ENCODE measurements at places on chromosomes 2 and 18.

DNA sequence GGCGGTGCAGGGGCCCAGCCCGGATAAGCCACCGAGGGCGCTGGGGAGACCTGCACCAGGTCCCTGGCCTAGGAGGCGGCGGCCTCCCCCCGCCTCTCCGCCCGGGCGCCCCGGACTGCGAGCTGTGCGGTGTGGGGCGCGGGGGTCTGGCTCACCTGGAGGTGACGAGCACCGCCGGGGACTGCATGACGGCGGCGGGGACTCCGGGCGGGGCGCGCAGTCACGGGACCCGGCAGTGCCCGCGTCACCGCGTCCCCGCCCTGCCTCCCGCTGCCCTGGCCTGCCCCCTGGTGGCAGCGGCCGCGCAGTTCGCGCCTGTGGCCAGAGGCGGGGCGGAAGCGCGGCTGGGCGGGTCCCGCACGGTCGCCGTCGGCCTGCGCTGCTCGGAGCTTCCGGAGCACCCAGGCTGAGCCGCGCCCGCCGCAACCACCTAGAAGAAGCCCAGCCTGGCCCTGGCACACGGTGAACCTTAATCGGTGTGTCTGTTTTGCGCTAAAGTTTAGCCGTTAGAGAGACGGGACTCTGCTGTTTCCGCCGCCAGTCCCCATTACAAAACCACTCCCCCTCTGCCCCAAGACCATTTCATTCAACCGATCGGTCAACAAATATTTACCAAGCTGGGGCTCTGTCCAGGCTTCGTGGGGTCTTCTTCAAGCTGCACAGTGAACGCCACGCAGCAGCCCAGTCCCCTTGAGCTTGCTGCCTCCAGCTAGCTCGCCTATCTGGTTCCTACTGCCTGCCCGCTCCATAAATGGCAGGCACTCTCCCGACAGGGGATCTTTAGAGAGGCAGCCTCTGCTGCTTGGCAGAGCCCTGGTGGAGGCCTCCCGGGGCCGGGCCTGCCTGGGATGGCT is at the start of gene HS1BP3:
Gene HS1BP3, minus strand, starts transcription at position 222 of the 854 bp plus-strand sequence. Its CDS starts 35 bp downstream, at position 187.
- DNase-seq, result no peak

DNA sequence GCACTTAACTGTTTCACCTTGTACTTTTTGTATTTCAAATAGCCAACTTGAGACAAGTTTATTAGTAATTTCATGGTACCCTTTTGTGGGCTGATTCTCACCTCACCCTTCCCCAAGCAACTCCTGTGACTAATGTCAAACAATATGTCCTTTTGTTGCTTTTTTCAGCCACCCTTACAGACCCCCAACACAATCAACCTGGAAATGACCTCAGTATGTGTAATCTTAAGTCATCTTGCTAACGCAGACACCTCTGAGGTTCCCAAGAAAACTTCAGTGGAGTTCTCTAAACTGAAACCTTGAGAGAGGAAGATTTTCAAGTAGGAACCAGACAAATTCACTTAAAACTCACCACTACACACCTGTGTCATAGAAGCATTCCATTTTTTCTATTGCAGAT is 69.5 kb downstream of the KYNU start:
- DNase-seq, result no peak

GRCh38 chr18:75827751-75828287 is 400.3 kb upstream of the SMIM21 start:
- no peak for DNase-seq

- no peak for DNase-seq
Measured at GRCh38 chr2:218021536-218022071, 18.8 kb upstream of the TNS1 start.

GRCh38 chr2:138421315-138421970 is 80.1 kb upstream of the SPOPL start:
- no peak for DNase-seq

GRCh38 chr18:28338316-28338715 is 161.4 kb upstream of the CDH2 start:
- DNase-seq, result no peak

GRCh38 chr18:63617049-63617914 is 26.8 kb downstream of the SERPINB4 start:
- no peak for DNase-seq

- DNase-seq, result no peak
Measured at GRCh38 chr2:200394045-200394444, 87.6 kb downstream of the SPATS2L start.

DNA sequence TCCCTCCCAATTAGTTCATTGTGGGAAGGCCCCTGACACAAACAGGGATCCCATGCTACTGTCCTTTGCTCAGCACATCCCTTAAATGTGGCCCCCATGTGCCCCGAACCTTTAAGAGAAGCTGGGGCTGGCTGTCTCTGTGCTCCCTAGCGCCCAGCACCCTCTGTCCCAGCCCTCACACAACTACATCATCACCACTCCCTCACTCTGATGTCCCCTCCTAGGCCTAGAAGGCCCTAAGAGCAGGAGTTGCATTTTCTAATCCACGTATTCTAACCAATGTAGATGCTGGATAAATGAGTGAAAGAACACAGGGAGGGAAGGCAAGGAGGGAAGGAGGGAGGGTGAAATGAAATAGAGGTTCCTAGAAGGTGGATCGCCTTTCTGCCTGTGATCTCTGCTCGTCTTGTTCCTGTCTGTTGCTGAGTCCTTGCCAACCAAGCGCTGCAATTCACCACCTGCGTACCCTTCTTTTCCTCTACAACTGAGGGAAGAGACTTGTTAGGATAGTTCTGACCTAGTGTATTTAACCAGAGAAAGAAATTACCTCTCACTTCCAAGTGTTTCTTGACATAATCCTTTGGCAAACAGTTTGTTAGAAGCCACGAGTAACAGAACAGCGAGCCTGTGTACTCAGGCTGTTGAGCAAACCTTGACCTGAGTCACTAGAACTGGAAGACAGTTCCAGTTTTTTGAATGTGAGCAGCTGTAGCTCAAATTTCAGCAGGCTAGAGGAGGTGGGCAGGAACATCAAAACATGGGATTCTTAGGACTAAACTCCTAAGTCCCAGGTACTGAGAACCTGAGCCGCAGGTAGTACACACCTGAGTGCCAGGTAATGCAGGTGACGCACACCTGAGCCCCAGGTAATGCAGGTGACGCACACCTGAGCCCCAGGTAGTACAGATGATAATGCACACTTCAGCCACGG is 181.5 kb upstream of the ID2 start:
- no peak for DNase-seq

DNA sequence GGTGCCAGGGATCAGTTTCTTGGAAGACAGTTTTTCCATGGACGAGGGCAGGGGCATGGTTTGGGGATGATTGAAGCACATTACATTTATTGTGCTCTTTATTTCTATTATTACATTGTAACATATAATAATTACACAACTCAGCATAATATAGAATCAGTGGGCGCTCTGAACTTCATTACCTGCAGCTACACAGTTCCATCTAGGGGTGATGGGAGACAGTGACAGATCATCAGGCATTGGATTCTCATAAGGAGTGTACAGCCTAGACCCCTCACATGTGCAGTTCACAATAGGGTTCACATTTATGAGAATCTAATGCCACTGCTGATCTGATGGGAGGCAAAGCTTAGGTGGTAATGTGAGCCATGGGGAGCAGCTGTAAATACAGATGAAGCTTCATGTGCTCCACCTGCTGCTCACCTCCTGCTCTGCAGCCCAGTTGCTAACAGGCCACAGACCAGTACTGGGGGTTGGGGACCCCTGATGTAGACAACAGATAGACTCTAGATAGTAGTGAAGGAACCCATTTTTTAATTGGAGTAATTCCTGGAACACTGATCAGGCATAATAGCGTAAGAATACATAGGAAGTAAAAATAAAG is 41.5 kb upstream of the MC4R start:
- DNase-seq, result no peak

DNA sequence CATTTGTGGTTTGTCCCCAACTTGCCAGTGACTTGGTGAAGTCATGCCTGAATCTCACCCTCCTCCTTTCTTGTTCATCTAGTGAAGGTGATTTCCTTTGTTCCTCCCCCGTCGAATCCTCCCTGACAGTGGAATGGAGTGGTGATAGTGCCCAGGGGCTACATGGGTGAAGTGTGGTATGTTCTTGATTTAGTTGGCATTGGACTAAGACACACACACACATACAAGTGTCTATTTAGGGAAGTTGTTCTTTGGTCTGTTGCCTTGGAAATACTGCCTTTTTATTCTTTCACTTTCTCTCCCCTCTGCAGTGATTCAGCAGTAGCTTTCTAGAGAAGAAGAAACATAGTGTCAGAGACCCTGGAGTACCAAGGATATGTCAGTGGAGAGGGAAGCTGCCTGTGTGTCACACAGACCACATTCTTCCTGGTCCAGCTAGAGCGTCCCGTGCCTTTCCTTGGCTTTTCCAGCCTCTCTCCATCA is 10.9 kb downstream of the INPP4A start:
- DNase-seq, result no peak

DNA sequence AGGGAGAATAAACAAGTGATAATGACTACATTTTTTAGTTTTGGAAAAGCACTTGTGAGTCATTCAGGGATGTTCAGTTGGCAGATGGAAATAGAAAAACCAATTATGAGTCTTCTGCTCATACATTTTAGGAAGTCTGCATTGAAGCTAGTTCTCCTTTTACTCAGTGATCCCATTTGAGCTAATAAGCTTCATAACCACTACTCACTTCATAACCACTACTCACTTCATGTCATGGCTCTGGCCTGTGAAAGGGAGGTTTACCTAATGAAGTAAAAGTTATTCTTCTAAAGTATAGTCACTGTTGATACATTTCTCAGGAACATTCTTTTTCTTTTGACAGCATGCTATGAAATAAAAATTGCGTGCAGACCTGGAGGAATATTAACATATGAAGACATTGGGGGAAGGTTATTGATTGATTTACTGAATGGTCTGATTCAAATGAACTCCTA is 948.7 kb downstream of the TSN start:
- no peak for DNase-seq

DNA sequence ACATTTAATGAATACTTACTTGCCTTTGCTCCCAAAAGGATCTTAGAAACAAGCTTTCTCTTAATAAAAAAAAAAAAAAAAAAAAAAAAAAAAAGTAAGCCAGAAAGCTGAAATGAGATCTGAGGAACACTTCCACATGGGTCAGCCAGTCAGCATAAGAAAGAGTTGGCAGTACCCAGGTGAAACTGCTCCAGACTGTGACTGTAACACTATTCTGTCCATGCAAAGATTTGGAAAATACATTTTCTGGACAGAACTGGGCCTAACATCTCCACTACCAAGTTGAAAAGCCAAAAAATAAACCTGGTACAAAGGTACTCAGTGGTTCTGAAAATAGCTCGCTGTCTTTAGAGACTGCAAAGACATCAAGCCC is 135.7 kb downstream of the THADA start:
- DNase-seq, result no peak

DNA sequence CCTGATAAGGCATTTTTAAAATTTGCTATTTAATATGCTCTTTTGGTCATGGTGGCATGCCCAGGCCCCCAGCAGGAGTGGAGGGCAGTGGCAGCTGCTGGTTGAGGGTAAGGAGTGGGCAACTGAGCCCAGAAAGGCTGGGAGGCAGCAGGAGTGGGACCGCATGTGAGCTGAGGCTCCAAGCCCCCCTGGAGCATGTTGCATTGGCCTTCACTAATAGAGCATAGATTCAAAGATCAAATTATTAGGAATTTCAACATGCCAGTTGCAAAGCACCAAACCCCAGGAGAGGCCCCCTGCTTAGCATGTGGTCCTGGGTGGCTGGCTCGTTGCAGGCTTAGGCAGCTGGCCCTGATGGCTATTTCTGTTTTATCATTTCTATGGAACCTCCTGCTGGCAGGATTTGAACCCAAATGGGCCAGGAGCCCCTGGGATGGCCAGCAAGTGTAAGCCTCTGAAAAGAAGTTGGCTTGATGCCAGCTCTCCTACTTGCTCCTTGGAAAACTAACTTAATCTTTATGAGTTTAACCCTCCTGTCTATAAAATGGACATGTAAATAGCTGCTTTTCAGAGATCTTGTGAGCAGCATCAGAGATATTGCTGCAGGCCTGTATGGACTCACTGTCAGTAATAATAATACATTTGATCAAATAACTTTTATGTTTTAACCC is 42.1 kb upstream of the TMEM131 start:
- DNase-seq, result no peak

- no peak for DNase-seq
Measured at GRCh38 chr18:27695503-27695902, 481.4 kb downstream of the CDH2 start.

GRCh38 chr18:40867459-40867858 is 1087.6 kb upstream of the PIK3C3 start:
- peak; percentile 71 for DNase-seq

- DNase-seq, result no peak
Measured at GRCh38 chr18:35422237-35422636, 45.1 kb upstream of the ZNF396 start.

- DNase-seq, result no peak
Measured at GRCh38 chr18:38933910-38934510, 1368.4 kb upstream of the CELF4 start.
